ENCODE measurements at places on chromosomes 7 and 10.

DNA sequence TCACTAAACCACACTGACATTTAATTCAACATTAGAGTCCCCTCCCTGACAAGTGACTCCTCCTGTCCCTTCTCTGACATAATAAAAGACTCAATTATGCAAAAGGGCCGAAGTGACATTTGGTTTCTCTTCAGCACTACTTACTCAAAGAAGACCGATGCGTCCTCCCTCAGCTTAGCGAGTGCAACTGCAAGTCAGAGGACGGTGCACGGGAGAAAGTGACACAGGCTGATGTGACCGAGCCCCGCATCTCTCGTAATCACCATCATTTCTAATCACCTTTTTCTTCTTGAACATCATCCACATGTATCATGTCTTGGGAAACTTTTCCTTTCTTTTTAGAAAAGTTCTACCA is 155.7 kb downstream of the TCERG1L start:
- ATAC-seq = no peak

DNA sequence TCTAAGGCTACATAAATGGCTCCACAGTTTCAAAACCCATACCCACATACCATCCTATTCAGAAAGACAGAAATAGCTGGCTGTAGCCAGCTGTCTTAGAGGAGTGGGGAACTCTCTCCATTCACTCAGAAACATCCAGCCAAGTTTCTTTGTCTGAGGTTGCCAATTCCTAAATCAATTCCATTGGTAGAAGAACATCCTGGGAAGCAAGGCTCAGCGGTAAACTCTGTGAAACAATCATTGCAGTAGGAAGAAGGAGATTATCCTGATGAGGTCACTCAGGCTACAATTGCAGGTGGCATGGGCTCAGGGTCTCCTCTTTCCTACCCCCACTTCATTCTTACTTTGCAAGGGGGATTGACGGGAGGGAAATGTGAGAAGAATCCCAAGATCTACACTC is 154.0 kb downstream of the ETV1 start:
- ATAC-seq = no peak

DNA sequence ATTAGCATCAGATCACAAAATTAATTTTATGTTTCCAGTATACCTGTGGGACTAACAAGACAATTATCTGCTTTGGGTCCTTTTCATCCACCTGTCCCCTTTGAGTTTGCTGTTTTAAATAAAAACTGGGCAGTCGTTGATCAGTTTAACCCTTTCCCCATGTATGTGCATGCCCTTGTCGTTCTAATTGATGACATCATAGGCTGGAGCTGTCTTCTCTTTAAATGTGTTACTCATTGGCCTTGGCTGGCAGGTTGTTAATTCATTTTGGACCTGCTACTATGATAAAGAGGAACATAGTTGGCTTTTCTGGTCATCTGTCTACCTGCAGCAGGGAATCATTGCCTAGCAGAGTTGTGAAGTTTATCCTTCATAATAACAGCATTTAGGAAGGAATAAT is 53.8 kb downstream of the TASOR2 start:
- no peak for ATAC-seq

- no peak for ATAC-seq
Observed at GRCh38 chr10:31051703-31052102, 20.0 kb upstream of the ZNF438 start.

- no peak for ATAC-seq
Observed at GRCh38 chr7:132828502-132828901, 252.2 kb upstream of the PLXNA4 start.
